Hepatocyte (in vitro differentiated cells): ENCODE measurements at places on chromosomes 2 and 18.

DNA sequence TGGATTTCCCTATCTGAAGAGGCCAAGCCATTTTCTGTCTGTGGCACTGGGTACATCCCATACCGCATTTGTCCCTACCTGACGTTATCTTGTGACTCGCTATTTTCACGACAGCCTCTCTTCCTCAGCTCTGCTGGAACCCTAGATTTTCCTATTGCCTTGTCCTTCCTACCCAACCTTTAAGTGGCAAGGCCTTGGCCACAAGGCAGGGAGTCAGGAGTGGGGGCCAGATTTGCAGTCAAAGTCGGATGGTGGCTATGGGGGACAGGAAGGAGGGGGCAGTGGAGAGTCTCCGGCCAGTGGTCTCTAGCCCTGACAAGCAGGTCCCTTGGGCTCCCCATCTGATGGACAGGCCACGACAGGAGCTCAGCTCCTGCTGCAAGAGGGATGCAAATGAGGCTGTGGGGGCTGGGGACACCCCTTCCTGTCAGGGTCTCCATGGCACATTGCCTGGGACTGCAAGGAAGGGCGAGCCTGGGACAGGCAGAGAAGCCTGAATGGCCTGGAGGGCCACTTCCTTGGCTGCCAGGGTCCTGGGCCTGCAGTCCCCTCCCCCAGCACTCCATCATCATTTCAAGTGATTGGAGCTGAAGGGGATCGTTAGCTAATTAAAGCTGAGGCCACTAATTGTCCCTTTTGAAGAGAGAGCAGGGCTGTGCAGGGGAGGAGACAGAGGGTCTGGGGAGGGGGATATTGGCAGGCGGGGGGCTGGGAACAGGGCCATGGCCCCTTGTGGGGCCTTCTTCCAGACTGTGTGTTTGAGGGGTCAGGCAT, 6.3 kb upstream of the ECEL1 start:
- H3K4me3 ChIP-seq: no peak overlapping the region
- no peak overlapping the region for H3K27ac ChIP-seq
- no peaks in the 10 kb centered on the region for H3K4me1 ChIP-seq
- H3K27me3 ChIP-seq: peaks cover 13% of the 10 kb centered on the region

DNA sequence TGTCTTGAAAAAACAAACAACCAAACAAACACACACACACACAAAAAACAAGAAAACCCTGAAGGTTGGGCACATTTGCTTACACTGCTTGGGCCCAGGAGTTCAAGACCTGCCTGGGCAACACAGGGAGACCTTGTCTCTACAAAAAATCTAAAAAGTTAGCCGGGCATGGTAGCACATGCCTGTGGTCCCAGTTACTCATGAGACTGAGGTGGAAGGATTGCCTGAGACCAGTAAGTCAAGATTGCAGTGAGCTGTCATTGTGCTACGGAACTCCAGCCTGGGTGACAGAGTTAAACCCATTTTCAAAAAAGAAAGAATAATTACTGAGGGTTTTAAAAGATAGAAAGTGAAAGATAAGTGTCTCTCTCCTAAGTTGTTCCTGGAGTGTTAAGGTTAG, 103.4 kb downstream of the MBD5 start:
- no peaks in the 10 kb centered on the region for H3K27me3 ChIP-seq
- no peaks in the 10 kb centered on the region for H3K36me3 ChIP-seq
- H3K27ac ChIP-seq: no peak overlapping the region
- no peak for DNase-seq

- H3K36me3 ChIP-seq: no peaks in the 10 kb centered on the region
- no peak overlapping the region for H3K4me3 ChIP-seq
- H3K27me3 ChIP-seq: no peaks in the 10 kb centered on the region
- no peak overlapping the region for H3K27ac ChIP-seq
These were observed 219.8 kb upstream of the MYT1L start for GRCh38 chr2:2550856-2551255.

DNA sequence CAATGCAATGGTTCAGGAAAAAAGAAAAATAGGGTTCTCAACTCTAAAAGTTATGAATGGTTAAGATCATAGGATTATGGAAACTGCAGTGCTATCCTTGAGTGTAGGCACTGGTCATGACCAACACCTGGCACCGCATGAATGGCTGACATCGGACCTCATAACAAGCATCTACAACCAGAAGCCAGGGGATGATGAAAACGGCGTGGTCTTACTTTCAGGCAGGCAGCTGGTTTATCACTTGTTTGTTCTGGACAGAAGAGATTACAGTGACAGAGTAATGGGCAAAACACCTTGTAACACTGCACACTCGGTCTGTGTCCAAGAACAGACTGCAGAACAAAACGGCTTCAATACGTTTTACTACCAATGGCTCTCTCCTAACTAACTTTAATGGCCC, 132.8 kb downstream of the STK39 start:
- no peak overlapping the region for H3K4me3 ChIP-seq
- H3K4me1 ChIP-seq: no peaks in the 10 kb centered on the region
- H3K36me3 ChIP-seq: no peaks in the 10 kb centered on the region
- no peak overlapping the region for H3K27ac ChIP-seq

GRCh38 chr2:121388371-121388770, 103.4 kb upstream of the TFCP2L1 start:
- DNase-seq: no peak
- H3K36me3 ChIP-seq: no peaks in the 10 kb centered on the region
- no peak overlapping the region for H3K4me3 ChIP-seq
- no peaks in the 10 kb centered on the region for H3K4me1 ChIP-seq
- H3K27ac ChIP-seq: no peak overlapping the region

DNA sequence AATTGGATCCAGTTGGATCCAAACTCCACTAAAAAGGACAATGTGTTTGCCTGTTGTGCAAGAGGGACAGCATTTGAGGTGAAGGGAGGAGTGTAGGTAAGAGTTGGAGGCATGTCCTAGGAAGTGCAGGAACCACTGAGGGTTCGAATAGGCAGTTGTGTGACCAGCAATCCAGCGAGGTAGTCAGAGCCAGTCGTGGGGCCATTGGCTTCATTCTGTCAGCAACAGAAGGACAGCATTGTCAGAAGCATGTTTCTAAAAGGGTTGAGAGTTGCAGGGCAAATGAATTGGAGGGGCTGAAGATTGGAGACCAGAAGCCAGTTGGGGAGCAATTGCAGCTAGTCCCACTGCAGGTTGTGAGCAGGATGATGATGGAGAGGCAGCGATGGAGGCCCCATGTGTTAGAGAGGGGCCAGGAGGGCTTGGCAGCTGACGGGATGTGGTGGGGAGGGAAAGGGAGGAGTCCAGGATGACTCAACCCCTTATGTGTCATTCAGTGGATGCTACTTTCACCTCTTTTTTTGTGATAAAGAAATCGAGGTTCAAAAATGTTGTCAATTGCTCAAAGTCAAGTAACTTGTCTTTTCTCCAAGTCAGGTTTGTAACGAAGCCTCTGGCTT, 96.7 kb upstream of the SIX3 start:
- H3K27me3 ChIP-seq: peaks cover under 1% of the 10 kb centered on the region
- no peak overlapping the region for H3K27ac ChIP-seq

GRCh38 chr18:79487183-79487800, 91.6 kb downstream of the NFATC1 start:
- no peaks in the 10 kb centered on the region for H3K36me3 ChIP-seq
- H3K4me3 ChIP-seq: no peak overlapping the region
- no peaks in the 10 kb centered on the region for H3K27me3 ChIP-seq
- DNase-seq: no peak
- peaks cover 18% of the 10 kb centered on the region for H3K4me1 ChIP-seq

GRCh38 chr2:215764441-215765048, 248.8 kb downstream of the MREG start:
- no peak overlapping the region for H3K27ac ChIP-seq
- DNase-seq: no peak
- no peak overlapping the region for H3K4me3 ChIP-seq
- no peaks in the 10 kb centered on the region for H3K27me3 ChIP-seq
- no peaks in the 10 kb centered on the region for H3K36me3 ChIP-seq

DNA sequence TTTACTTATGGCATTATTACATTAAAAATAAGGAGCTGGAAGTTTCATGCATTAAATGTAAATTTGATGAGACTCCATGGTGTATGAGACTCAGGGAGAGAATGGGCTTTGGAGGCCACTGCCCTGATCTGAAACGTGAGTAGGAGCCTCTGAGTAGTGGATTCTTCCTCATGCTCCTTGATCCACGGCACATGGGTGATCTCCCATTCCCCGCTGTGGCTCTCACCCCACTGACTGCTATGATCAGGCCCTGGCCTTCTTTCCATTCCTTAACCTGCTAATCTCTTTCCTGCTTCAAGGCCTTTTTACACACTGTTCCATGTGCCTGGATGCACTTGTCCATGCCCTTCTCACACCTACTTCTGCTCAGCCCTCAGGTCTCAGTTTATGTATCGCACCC, 68.4 kb downstream of the SMAD7 start:
- H3K27me3 ChIP-seq: no peaks in the 10 kb centered on the region
- no peak overlapping the region for H3K4me3 ChIP-seq
- H3K4me1 ChIP-seq: peaks cover 30% of the 10 kb centered on the region
- DNase-seq: peak; percentile 1

DNA sequence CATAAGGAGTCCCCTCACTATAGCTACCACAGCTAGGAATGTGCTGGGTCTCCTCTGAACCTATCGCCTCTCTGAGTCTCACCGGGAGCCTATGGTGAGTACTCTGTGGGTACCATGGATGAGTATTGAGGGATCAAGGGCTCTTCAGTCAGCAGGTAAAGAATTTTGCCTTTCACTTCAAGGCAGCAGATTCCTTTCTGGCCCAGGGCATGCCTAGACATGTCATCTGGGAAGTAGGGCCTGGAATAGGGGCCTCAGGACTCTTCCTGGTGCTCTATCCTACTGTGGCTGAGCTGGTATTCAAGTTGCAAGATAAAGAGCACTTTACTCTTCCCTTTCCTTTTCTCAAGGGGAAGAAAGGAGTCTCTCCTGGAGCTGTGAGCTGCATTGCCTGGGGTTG, 85.6 kb upstream of the LHCGR start:
- H3K4me3 ChIP-seq: no peak overlapping the region
- H3K27me3 ChIP-seq: no peaks in the 10 kb centered on the region
- H3K27ac ChIP-seq: no peak overlapping the region
- H3K36me3 ChIP-seq: no peaks in the 10 kb centered on the region
- DNase-seq: no peak
- no peaks in the 10 kb centered on the region for H3K4me1 ChIP-seq

DNA sequence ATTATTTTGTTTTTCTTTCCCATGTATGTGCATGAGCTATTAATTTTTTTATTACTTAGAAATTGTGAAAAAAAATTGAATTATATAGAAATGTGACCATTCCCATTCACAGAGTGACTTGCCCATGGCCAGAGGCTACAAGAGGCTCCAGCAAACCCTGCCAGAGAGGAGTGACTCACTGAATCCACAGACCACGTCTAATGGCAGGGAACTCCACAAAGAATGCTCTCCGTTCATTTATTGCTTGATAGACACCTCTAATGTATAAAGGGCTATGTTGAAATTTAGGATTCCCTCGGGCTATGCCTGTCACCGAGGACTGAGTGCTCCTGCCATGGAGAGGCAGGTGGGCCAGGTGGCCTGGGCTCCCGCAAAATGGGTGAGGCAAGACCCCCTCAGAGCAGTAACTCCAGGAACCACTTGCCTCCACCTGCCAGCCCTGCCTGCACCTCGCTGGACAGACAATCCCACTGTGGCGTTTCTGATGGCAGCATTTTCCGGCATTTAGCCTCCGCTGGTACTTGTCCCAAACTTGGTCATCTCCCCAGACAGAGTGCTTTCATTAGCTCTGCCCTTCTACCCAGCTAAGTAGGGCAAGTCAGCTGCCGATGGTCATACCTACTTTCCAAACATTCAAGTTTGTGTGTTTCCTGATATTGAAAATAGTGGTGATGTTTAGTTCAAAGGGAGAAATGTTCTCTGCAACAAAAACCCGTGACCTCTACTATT, 200.3 kb downstream of the PRKCE start:
- H3K4me3 ChIP-seq: no peak overlapping the region
- peaks cover 10% of the 10 kb centered on the region for H3K4me1 ChIP-seq
- DNase-seq: no peak
- H3K27me3 ChIP-seq: no peaks in the 10 kb centered on the region
- H3K36me3 ChIP-seq: no peaks in the 10 kb centered on the region
- H3K27ac ChIP-seq: no peak overlapping the region

GRCh38 chr2:69830045-69830905, 815 bp downstream of the GMCL1 start:
- H3K36me3 ChIP-seq: no peaks in the 10 kb centered on the region
- peak overlapping the region; percentile 78 for H3K4me3 ChIP-seq
- peaks cover 15% of the 10 kb centered on the region for H3K4me1 ChIP-seq

GRCh38 chr18:49322765-49323490, 137.5 kb downstream of the DYM start:
- no peak overlapping the region for H3K27ac ChIP-seq
- H3K36me3 ChIP-seq: no peaks in the 10 kb centered on the region
- H3K4me1 ChIP-seq: no peaks in the 10 kb centered on the region
- no peaks in the 10 kb centered on the region for H3K27me3 ChIP-seq
- H3K4me3 ChIP-seq: no peak overlapping the region

DNA sequence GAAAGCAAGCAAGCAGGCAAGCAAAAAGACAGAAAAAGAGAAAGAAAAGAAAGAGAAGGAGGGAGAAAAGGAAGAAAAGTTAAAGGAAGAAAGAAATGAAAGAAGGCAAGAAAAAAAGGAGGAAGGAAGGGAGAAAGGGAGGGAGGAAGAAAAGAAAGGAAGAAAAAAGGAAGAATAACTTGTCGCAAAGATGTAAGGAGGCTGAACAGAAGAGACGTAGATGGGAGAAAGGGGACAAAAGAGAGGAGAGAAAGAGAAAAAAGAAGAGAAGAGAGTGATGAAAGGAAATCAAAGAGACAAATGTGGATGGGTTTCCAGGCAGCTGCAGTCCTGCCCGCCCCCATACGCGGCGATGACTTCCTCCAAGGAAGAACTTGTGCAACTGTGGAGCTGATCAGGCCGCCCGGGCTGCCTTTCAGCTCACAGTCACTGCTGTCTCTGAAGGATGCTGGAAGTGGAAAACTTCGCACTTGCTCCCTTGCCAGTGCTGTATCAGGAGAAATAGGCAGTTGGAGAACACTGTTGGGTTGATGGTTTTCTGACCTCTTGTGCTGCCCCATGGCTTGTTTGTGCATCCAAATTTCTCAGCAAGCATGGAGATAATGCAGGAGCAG, 52.9 kb downstream of the TRIB2 start:
- H3K4me3 ChIP-seq: no peak overlapping the region
- H3K27ac ChIP-seq: no peak overlapping the region
- H3K4me1 ChIP-seq: peaks cover 6% of the 10 kb centered on the region
- H3K27me3 ChIP-seq: peaks cover 8% of the 10 kb centered on the region

DNA sequence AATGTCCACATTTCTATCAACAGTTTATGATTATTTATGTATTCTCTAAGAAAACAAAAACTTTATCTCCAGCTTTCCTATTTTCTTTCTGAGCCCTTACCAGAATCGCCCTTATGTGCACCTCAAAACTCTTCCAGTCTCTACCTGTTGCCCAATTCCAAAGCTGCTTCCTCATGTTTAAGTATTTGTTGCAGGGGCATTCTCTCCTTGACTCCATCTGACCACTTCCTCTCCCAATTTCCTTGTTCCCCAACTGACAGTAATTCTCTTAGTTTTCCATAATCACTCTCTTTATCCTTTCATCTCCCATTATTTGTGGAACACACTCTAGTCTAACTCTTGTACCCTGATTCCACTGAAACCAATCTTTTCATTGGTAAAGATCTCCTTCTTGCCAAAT, 105.4 kb upstream of the RBBP8 start:
- no peak for DNase-seq
- H3K4me1 ChIP-seq: peaks cover 4% of the 10 kb centered on the region
- no peak overlapping the region for H3K27ac ChIP-seq
- H3K4me3 ChIP-seq: no peak overlapping the region
- no peaks in the 10 kb centered on the region for H3K36me3 ChIP-seq
- H3K27me3 ChIP-seq: no peaks in the 10 kb centered on the region
